ENCODE measurements at places on chromosomes 4 and X.

DNA sequence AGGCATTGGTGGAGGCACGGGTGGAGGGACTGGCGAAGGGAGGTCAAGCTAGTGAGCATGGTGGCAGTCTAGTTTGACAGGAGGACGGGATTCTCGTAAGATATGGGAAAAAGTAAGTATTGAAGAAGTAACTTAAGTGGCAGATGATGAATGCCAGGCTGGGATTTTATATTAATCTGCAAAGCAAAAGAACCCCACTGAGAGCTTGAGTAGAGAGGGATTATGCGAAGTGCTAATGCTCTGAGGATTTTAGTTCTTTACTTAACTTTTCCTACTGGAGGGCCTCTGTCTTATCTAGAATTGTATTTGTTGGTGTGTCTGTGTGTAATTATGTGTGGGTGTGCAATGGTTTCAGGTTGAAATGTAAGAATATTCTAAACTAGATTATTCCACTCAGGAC is 327.9 kb downstream of the FAT4 start:
- no peak for DNase-seq

- DNase-seq: no peak
Observed at GRCh38 chr4:78606530-78607095, 55.0 kb downstream of the ANXA3 start.

DNA sequence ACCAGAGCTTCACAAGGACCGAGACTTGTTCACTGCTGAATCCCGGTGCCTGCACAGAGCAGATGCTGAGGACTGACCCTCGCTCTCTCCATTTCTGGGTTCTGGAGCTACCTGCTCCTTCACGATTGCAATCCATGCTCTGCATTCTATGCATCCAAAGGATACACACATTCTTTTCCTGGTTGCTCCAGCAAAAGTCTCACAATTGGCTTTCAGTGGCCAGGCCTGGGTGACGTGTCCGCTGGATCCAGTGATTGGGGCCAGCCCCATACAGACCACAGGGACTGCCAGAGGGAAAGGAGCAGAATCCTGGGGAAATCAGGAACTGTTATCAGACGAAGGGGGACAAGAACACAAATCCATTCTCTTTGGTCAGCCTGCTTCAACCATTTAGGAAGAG is 14.9 kb upstream of the CDKN2AIP start:
- no peak for DNase-seq

- DNase-seq: no peak
Observed at GRCh38 chrX:72026341-72027023, 105.2 kb downstream of the RTL5 start.

DNA sequence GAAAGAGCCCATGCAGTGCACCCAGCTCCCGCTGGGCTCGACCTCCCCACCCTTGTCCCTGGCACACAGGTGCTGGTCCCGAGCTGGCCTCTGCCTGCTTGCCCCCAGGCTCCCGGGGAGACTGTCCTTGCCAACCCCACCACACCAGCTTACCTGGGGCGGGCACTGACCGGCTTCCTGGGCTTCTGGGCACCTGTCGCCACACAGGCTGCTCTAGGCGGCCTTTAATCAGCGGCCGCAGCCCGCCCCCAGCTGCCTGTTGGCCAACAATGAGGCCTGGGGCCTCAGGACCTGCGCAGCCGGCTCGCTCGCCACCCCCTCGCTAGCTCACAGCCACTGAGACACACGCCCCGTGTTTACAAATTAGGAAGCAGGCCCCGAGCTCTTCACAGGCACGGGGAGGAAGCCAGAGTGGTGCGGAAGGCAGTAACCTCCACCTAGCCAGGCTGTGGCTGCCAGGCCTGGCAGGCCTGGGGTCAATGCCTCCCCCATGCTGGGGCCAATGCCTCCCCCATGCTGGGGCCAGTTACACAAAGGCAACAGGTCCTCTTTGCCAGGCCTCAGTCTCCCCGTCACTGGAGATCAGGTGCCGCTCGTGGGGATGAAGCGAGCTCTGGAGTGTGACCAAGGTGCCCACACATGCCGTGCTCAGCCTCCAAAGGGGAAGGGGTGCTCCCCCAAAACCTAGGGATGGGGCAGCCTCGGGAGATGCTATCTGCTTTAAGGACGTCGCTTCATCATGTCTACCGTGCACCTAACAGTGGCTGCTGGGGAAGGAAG is at the start of gene TREX2:
Gene TREX2 (minus strand): TSS at position 201 of the 780 bp plus-strand sequence. CDS start 626 bp downstream, outside the sequence.
- DNase-seq: no peak

DNA sequence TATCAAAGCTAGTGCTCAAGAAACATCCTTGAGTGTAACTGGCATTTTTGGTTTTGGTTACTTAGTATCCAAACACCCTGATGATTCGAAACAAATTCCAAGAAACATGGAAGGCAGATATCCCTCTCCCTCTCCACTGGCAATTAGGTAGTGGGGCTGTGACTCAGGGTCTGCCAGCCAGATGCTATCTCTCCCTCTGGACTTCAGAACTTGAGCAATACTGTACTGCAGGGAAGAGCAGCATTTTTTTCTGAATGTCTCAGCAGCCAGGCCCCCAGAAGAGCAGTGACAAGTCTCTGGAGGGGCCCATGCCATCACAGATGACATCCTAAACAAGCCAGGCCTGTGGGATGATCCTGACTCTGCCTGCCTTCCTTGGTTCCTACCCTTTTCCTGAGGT is 37.3 kb upstream of the BCORL1 start:
- DNase-seq: peak; percentile 29

- DNase-seq: peak; percentile 38
Observed at GRCh38 chrX:147803948-147804347, 107.8 kb upstream of the FMR1 start.

DNA sequence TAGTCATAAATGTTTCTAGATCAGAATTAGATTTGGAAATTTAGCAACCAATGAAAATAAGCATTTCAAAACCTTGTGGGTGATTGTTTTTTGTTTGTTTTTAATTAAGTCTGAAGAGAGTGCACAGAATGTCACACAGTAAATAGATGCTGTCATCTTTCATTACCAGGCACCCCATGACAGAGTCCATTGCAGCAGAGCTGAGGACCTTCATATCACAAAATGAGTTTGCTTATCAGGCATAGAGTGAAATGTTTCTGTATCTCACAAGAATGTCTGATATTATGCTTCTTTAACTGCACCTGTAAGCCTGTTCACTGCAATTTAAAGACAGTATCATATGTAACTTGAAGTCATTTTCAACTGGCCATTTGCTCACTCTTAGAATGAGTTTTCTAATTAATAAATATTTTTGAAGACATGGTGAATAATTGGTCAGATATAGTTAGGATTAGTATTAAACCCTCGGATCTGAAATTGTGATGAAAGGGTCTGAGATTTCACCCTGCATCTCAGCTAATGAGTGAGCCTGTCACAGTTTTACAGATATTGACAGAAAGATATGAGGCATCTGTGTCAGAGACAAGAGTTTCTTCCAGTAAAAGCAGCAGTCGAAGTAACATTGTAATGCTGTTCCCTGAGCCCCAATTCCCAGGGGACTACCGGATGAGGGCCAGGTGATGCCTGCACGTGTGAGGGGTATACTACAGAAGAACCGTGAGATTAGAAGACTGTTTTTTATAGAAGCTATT is 416.4 kb downstream of the CCSER1 start:
- no peak for DNase-seq

- DNase-seq: no peak
Observed at GRCh38 chrX:8864161-8864560, 63.0 kb upstream of the FAM9A start.

DNA sequence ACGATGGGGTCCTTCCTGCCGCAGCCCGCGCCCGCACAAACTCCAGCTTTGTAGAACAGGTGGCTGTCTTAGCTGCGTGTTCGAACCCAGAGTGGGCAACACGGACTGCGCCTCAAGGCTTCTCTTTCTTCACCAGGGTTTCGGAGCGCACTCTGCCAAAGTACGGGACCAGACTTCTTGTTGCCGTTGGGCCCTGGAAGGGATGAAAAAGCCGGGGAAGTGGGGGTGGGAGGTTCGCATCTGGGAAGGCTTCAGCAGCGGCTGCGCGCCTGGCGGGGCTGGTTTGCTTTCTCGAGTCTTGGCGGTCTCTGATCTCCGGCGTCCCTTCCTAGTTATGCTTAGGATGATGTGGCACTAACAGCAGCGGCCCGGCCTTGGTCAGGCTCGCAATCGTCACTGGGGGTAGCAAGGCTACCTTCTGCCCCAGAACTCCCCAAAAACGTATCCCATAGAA is 673 bp downstream of the PARM1 start:
- DNase-seq: peak; percentile 4

DNA sequence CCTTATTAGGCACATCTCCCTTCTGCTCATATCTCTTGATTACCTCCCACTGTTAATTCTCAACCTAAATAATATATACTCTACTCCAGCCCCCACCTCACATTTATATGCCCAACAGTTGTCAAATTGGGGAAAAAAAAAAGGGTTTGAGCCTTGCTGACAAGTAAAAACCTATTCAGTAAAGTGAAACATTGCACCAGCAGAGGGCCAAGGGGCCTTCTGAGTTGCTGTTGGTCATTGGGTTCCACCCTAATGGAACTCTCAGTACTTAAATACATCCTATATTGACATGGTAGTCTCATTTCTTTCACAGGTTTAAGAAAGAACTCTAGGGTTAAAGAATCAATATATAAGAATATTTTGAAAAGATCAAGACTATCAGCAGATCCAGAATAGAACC is 362.2 kb downstream of the SMARCA1 start:
- DNase-seq: no peak

GRCh38 chr4:38669208-38669607 is 5.2 kb downstream of the KLF3 start:
- DNase-seq: no peak

GRCh38 chrX:129786210-129786651 is 6.5 kb downstream of the SASH3 start:
- DNase-seq: no peak

DNA sequence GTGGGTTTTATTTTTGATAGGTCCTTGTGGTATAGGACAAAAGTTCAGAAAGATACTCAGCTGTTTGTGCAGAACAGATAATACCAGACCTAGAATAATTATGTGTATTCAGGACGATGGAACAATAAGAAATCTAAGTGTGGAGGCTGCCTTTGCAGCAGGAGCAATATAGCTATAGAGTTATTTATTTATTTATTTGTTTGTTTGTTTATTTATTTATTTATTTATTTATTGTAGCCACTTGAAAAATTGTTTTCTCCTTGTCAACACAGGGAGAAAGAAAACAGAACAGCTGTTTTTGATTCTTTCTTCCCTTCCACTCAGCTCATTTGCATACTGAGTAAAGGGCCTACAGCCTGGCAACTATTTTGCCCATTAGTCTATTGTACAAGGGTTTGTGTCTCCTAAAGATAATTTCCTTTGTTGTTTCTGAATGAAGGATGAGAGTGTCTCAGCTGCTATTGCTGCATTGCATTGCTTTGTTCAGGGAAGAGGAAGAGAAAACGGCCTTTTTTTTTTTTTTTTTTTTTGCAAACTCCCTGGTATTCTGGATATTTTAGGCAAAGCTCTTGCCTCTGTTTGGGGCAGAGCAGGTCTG is 56.0 kb upstream of the ESX1 start:
- DNase-seq: no peak

- peak; percentile 83 for DNase-seq
Observed at GRCh38 chr4:3250956-3251690, 2.2 kb downstream of the MSANTD1 start.

GRCh38 chrX:131331152-131331551 is 42.0 kb upstream of the IGSF1 start:
- no peak for DNase-seq

GRCh38 chr4:152992027-152992426 is 55.9 kb downstream of the FHDC1 start:
- peak; percentile 82 for DNase-seq

DNA sequence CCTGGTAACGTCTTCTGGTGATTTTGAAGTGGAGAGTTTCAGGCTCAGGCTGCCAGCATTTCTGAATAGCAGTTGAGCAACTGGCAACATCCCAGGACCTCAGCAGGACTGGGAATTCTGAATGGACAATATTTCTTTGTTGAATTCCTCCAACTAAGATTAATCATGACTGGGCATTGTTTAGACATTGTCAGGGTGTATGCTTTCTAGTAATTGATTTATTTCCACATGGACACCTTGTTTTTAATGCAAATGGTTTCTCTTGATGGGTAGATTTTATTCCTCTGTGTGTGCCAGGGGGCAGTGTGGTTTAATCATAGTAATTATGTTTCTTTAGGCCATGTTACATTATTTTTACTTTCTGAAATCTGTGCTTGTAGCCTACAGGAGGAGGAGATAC is 1004.7 kb upstream of the LCORL start:
- peak; percentile 43 for DNase-seq

All from kidney tubule cell (primary cell).